ENCODE measurements at places on chromosomes 13 and 19.
A peak's percentile ranks its signal among the peaks of the same experiment; 100 is the strongest.

DNA sequence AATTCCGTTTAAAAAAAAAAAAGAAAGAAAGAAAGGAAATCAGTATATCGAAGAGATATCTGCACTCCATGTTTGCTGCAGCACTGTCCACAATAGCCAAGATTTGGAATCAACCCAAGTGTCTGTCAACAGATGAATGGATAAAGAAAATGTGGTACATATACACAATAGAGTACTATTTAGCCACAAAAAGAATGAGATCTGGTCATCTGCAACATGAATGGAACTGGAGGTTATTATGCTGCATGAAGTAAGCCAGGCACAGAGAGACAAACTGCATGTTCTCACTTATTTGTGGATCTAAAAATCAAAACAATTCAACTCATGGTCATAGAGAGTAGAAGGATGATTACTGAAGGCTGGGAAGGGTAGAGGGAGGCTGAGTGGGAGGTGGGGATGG lies 16.3 kb downstream of the ZNF565 start:
- no peak for DNase-seq

DNA sequence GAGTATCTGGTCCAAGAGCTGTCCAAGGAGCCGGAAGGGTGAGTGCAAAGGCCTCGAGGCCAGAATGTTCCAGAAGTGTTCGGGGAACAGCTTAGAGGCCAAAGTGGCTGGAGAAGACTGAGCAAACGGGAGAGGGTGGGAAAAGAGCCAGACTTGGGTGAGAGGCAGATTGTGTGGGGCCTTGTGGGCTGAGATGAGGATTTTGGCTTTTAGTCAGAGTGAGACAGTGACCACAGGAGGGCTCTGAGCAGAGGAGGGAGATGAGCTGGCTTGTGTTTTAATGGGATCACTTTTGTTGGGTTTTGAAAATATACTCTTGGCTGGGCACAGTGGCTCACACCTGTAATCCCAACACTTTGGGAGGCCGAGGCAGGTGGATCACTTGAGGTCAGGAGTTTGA lies 5.6 kb downstream of the NANOS2 start:
- no peak for DNase-seq

GRCh38 chr13:79237981-79238380 lies 168.1 kb downstream of the RBM26 start:
- DNase-seq = no peak

- no peak for DNase-seq
Observed at GRCh38 chr13:60268203-60268555, 104.5 kb upstream of the DIAPH3 start.

DNA sequence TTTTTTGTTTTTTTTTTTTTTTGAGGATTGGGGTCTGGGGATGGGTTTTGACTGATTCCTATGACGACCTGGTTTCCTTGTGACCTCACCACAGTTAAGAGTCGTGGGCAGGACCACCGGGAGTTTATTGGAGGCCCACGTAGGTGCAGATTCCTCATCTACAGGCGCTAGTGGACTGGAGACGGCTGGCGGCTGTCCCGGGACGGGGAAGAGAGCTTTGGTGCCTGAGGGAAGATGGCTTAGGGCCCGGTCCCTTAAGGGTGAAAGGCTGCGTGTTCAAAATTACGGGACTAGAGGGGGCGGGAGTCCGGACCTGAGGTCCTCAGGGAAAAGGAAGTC lies 682 bp upstream of the TEAD2 start:
- peak; percentile 50 for DNase-seq

- no peak for DNase-seq
Observed at GRCh38 chr19:6216996-6217751, 62.6 kb downstream of the MLLT1 start.

DNA sequence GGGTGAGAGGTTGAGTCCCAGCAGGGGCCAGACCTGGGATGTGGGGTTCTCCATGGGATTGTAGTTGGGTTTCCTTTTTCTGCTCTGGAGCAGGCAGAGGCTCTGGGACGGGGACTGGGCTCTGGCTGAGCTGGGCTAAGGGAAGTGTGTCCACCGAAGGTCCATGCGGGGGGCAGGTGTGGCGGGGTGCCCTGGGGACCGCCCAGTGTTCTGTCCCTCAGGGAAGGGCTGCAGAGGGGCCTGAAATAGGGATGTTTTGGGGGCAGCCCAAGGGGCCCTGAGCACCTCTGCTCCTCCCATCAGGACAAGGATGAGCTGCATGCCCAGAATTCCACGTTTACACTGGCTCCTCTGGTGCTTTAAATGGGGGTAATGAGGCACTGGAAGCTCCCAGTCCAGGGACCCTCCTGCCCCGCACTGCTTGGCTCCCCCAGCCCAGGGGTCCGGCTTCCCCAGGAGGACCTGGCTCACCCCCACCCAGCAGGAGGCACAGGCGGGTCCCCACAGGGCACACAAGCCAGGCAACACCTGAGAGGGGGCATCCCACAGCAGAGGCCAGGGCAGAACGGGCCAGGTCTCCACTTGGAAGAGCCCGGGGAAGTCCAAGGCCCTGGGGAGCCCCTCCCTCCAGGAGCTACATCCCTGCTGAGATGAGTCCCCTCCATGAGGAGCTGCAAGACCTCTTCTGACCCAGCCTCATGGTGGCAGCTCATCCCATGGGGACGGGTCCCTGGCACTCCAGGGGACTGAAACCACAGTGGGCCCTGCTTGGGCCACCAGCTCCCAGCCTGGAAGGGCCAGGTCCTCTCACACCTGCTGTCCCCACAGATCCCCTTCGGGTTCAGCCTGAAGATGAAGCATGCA lies 14.7 kb upstream of the ZNF14 start:
- no peak for DNase-seq

GRCh38 chr13:59368693-59369092 lies 795.0 kb downstream of the DIAPH3 start:
- DNase-seq = no peak

GRCh38 chr13:24232474-24232873 lies 72.0 kb downstream of the SPATA13 start:
- no peak for DNase-seq

- DNase-seq = no peak
Observed at GRCh38 chr19:56547535-56547934, 8.8 kb downstream of the ZFP28 start.

- no peak for DNase-seq
Observed at GRCh38 chr13:51419001-51419636, 33.7 kb downstream of the INTS6 start.

DNA sequence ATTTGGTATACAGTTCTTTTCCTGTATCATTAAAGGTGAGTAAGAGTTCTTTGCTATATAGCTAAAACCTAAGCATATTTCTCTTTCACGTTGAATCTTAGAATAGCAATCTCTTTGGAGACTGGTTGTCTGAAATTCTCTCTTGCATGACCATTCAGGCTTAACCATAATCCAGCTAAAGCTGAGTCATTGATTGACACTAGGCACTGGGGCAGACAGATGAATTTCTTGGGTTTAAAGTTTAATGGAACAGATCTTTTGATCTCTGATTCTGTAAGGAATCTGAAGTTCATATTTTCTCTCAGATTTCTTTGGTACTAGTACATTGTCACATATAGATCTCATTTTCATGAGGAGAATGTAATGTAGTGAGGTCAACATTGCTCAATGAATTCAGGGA lies 397.3 kb upstream of the MIR17HG start:
- DNase-seq = no peak

DNA sequence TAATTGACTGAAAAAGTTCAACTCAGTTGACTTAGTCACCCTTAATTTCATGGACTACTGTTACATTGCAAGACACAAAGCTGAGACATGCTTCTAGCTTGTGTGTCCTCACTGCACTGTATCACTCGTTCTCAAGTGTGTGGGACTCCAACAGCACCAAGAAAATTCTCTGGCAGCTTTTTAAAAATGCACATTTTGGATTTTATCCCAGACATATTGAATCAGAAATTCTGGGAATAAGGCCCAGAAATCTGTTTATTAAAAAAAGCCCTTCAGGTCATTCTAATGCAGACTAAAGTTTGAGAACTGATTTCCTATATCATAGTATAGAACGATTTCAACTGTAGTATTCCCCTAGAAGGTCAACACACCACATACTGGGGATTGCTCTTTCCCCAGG lies 1485.3 kb downstream of the PCDH9 start:
- no peak for DNase-seq

DNA sequence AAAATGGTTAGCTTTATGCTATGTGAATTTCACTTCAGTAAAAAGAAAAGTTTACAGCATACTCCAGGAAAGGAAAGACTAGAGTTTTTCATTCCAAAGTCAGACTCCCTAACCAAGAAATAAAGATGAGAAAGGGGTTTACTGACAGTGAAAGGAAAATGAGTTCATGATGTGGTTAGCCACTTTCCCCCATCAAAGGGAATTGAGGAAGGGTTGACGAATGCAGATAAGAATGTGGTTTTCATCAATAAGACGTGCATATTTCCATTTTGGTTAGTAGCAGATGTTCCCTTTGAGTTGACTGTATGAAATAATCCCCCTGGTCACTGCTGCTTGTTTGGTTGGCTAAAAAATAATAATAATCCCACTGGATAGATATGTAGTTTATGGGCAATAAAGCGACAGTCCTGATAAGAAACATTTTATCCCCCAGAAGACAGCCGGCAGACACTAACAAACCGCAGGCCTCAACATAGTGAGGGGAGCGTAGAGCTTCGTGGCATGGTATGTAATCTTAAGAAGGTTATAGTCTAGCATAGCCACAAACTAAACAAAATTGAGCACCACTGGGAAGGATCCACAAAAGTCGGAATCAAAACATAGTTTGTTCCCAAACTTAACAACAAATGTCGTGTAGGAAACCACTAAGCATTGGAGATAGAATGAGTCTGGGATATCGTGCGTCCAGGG lies 114.8 kb downstream of the COL4A2 start:
- no peak for DNase-seq

- DNase-seq = no peak
Observed at GRCh38 chr13:97327086-97327485, 105.0 kb downstream of the MBNL2 start.

DNA sequence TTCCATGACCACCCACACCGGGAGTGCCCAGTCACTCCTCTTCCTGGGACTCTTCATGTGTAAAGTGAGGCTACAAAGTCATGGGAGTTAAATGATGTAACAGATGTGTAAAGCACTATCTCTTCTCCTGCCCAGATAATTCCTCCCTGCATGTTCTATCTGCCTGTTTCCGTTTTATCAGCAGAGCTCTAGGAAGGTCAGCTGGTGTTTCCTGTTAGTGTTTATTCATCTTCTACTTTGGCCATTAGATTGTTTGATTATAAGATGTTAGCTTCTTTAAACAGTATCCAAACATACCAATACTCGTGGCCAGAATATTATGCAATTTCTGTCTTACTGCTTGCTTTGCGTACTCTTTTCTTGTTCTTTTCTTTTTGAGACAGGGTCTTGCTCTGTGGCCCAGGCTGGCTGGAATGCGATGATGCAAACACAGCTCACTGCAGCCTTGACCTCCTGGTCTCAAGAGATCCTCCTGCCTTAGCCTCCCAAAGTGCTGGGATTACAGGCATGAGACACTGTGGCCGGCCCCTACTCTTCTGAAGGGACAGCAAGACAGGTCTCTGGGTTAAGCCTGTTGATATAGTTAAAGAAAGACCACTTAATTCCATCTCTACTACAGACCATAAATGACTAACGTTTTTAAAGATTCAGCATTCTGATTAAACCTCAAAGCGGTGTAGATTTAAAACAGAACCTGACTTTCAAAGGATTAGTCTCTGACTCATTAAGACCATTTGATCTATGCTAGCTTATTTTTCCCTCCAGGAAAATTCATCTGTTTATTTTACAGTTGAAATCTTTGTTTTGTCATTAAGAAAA lies 97.4 kb upstream of the AKAP11 start:
- DNase-seq = no peak

- no peak for DNase-seq
Observed at GRCh38 chr13:23889615-23890607, 711 bp upstream of the MIPEP start.

DNA sequence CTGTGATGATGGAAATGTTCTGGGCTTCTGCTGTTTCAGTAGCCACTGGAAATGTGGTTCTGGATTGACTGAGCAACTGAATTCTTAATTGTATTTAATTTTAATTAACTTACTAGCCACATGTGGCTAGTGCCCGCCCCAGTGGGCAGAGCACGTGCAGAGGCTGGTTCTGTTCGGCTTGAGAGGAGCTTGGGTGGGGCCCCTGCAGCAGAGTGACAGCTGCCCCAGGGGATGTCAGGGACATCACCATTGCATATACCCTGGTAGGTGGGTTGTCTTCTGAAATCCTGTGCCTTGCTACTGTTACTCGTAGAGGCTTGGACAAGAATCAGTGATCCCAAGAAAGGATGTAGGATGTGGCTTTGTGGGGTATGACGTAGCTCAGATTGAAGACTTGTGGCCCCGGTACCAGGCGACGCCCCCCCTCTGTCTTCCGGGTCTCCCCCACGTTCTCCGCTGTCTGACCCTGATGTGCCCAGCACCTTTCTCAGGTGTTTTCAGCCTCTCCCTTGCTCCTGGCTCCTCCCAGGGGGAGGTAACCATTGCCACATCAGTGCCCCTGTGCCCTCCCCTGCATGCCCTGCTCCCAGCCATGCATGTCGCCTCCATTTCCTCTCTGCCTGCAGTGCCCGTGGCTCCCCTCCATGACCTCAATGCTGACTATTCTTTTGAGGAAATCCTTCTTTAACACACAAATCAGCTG lies 102.6 kb upstream of the RNF113B start:
- no peak for DNase-seq

DNA sequence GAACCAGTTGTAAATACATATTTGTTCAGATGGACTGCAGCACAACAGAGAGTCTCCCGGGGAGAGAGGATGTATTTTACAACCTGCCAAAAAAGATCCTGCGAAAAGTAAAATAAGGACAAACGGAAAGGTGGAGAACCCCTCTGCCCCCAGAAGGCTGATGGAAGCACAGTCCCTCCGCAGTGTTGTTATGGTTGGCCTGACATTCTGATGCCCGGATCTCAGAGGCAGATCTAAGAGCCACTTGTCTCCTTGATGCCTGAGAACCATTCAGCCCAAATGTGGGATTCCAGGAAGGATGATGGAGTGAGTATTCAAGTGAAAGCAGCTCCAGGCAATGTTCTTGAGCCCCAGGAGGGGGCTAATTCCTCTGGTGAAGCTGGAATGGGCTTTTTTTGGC lies 458.7 kb downstream of the ZNF536 start:
- DNase-seq = no peak

GRCh38 chr19:46828484-46828883 lies 22.2 kb downstream of the AP2S1 start:
- no peak for DNase-seq

- DNase-seq = no peak
Observed at GRCh38 chr19:18521692-18522123, at the start of gene ELL. Gene ELL (minus strand): TSS chr19:18522070. CDS start chr19:18522055, 15 bp downstream.

- no peak for DNase-seq
Observed at GRCh38 chr13:28340272-28340793, 154.6 kb downstream of the FLT1 start.

DNA sequence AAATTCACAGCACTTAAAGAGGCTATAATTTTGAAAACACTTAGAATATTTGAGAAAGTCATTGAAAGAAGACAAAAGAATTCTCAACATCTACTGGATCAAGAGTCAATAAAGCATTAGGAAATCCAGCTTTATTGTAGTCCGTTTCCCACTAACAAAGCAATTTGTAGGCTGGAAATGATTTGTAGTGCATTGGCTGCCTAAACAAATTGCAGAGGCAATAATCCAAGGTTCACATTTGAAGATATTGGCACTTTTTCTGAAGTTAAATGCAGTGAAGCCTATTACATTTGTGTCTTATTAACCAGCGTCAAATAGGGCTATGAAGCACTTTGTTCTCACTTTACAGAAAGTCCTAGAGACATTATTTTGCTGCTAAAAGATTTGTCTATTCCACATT lies 848.1 kb upstream of the SLITRK1 start:
- DNase-seq = no peak

GRCh38 chr13:99792079-99792921 lies 179.3 kb downstream of the ZIC5 start:
- DNase-seq = no peak

- no peak for DNase-seq
Observed at GRCh38 chr19:4295972-4296771, 6.0 kb downstream of the TMIGD2 start.

All from AG08396 (cell line).